CD4-positive, alpha-beta T cell treated with Interleukin-4 for 1 hour (primary cell): ENCODE measurements at places on chromosomes 5 and 9.

DNA sequence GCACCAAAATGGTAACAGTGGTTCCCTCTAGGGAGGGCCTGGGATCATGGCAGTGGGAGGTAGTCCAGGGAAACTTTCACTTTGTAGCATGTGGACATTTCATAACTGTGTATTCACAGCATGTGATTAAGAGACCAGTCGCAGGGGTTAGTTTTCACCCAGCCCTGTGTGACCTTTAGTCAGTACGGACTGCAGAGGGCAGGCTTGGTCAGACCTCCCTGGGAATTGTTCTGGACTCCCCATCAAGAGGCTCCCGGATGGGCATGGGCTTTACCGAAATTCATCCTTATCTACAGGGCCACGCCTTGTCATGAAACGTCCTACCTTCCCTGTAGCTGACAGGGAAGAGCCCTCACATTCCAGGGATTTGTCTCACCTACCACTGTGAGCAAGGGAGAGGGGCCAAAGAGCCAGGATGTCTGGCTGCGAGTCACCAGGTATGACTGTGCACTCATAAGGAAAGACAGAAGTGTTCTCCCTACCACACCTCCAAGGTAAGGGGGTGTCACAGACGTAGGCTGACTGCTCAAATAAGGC lies 19.9 kb downstream of the GPX3 start:
- DNase-seq: no peak

GRCh38 chr5:74136276-74136825 lies 504.2 kb downstream of the ENC1 start:
- DNase-seq: no peak

DNA sequence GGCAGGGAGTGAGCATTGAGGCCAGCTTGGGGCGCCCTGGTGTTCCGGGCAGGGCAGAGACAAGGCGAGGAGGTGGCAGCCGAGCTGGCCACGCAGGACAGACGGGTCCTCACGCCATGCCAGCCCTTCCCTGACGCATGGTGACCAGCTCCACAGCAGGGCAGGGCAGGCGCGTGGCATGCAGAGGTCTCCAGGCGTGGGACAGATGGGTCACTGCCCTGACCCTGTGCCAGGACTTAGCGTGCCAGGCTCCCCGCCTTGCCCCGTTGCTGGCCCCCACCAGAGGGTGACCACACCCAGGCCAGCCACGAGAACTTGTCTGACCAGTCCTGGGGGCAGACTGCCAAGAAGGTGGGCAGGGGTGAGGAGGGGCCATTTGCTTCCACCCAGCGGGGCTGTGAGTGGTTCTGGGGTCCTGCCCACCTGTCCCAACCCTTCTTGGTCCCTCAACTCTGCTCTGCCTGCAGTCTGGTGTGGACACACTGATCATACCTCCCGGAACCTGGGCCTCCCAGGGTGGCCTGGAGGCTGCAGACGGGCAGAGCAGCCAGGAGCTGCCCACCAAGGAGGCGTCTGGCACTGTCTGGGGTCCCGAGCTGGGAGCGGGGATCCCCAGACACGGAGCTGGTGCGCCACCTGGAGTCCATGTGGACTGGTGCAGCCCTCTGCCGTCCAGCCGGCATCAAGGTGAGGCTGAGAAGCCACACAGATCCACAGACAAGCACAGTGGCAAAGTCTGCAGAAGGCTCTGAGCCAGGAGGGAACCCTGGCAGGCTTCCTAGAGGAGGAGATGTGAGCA lies at the start of gene RNF224:
Gene RNF224 (plus strand): TSS at position 449 of the 799 bp plus-strand sequence. CDS start 834 bp downstream, outside the sequence.
- DNase-seq: peak; percentile 85

GRCh38 chr5:120615967-120616645 lies 152.0 kb downstream of the PRR16 start:
- DNase-seq: no peak

- no peak for DNase-seq
Measured at GRCh38 chr9:114343471-114344187, 14.0 kb downstream of the ORM2 start.

DNA sequence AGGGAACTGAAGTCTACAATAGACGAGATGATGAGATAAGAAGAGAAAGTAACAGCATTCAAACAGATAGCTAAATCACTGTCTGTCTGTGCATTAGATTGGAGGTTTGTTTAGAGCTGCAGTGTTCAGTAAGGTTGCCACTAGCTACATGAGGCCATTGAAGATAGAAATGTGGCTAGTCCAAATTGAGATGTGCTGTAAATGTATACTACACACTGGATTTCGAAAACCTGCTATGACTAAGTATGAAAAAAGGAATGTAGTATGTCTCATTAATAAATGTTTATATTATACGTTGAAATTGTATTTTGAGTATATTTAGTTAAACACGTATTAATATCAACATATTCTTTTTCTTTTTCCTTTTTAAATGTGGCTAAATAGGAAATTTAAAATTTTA lies 142.1 kb downstream of the XRCC4 start:
- DNase-seq: no peak

GRCh38 chr5:19891658-19892057 lies 96.3 kb downstream of the CDH18 start:
- no peak for DNase-seq

DNA sequence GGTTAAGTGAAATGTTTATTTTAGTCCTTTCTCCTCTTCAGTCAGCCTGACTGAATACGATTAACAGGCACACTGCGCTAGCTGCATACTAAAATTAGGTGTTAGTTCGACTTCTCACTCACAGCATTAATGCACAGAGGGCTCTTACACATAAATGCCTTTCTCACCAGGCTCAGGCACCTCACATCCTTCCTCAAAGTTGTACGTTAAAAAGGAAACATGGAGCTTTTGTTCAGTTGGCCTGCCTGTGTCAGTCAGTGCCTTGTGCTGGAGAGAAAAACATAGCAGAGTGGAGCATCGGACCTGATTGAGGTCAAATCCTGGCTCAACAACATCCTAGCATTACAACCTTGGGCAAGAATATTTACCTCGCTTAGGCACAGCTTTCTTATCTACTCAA lies 236.0 kb upstream of the ZNF462 start:
- no peak for DNase-seq

DNA sequence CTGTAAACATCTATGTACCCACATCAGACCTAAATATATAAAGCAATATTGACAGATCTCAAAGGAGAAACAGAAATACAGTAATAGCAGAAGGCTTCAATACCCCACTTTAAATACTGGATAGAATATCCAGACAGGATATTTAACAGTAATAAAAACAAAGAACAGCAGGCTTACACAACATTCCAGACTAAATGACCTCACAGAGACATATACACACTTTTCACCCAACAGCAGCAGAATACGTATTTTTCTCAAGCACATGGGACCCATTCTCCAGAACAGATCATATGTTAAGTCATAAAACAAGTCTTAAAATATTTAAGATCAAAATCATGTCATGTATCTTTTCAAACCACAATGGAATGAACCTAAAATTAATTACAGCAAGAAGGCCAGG lies 76.8 kb downstream of the CAMSAP1 start:
- no peak for DNase-seq

GRCh38 chr5:58259685-58260152 lies 200.2 kb downstream of the PLK2 start:
- DNase-seq: no peak

DNA sequence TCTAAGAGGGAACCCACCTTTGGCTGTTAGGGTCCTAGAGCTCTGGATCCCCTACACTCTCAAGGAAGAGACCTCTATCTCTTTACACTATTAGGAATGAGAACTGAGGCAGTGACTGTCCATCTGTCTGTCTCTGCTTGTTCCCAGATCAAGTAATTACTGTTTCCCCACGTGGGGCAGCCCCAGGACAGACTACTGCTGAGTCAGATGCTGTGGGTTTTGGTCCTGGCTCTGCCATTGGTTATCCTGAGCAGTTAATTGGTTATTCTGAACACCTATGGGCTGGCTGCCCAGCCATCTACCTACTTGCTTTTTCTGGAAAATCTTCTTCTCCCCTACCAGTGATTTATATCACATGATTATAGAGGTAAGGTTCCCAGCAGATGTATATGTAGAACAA lies 33.3 kb downstream of the FBXO10 start:
- DNase-seq: no peak

DNA sequence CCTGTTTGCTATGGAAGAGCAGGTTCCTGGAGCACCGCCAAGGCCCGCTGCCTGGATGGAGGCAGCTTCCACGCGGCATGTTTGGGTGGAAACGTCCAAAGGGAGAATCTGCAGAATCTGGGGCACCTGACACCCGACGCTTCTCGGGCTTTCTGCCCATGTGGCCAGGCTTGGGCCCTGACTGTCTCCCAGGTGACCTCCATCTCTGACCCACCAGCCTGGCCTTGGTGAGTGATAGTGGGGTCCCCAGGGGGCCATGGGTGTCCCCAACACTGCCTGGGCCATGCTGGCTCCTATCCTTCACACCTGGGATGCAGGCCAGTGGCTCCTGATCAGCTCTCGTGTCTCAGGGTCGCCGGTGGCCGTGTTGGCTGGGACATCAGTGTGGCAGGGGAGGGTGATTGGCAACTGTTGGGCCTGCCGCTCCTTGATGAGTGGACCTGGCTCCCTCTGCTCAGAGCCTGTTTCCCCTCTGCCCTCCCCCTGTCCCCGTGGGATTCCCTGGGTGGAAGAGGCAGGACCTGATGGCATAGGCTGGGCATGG lies 34.0 kb downstream of the GLT6D1 start:
- DNase-seq: no peak

GRCh38 chr9:88075966-88076285 lies 62.3 kb downstream of the SPATA31C2 start:
- DNase-seq: no peak

- DNase-seq: no peak
Measured at GRCh38 chr5:10595293-10595671, 31.4 kb downstream of the ANKRD33B start.

DNA sequence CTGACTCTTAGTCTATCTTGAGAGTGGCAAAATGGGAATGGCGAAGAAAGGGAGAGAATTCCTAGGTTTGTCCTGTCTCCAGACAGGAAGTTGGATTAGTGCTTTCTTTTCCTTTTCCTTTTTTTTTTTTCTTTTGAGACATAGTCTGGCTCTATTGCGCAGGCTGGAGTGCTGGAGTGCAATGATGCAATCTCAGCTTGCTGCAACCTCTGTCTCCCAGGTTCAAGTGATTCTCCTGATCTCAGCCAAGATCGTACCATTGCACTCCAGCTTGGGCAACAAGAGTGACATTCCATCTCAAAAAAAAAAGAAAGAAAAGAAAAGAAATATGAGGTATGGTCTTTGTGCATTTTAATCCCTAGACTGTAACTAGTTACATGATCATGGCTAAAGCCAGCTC lies 12.6 kb upstream of the KIF27 start:
- DNase-seq: no peak

- no peak for DNase-seq
Measured at GRCh38 chr5:137564398-137564961, 65.4 kb upstream of the SPOCK1 start.
